LoVo (cell line): ENCODE measurements at places on chromosomes 4 and X.
A peak's percentile ranks its signal among the peaks of the same experiment; 100 is the strongest.

DNA sequence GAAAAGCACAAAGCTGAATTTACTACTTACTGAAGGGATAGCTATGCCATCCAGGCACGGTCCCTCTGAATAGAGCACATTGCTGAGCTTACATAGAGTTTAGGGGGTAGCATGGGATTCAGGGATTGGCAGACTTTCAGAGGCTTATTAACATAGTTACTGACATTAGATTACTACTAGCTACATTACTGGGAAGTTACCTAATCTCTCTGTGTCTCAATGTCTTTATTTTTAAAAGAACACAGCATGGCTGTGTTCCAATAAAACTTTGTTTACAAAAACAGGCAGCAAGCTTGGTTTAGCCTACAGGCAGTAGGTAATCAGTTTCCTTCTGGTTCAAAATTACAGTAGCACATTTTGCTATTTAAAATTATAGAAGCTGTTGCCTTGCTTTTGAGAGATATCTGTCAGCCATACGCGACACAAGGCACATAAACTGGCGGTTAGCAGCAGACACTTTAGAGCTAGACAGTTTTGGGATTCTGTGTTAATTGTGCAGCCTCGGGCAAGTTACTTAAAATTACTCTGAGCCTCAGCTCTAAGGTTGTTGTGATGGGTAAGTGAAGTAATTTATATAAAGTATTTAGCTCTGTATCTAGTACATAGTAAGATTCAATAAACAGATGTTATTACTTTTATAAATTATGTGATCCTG is 6.9 kb downstream of the KLHL8 start:
- no peak for DNase-seq

- DNase-seq, result no peak
Measured at GRCh38 chr4:134787315-134787714, 585.7 kb upstream of the PABPC4L start.

GRCh38 chrX:36087366-36087765 is 167.8 kb downstream of the CFAP47 start:
- DNase-seq, result no peak

DNA sequence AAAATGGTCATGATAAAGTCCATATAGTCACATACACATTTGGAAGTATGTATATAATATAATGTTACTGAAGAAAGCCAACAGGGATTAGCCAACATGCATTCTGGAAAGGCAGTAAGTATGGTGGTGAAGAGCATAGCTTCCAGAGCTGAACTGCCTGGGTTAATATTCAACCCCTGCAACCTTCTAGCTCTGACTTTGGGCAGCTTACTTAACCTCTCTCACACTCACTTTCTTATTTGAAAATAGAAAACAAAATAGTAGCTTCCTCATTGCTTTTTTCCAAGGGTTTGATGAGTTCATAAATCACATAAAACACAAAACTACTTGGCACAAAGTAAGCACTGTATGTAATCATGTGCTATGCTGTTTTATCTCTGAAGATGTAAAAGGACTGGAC is 216.4 kb downstream of the CHIC2 start:
- DNase-seq, result no peak

GRCh38 chr4:6560416-6561172 is 14.4 kb upstream of the MAN2B2 start:
- DNase-seq, result no peak

DNA sequence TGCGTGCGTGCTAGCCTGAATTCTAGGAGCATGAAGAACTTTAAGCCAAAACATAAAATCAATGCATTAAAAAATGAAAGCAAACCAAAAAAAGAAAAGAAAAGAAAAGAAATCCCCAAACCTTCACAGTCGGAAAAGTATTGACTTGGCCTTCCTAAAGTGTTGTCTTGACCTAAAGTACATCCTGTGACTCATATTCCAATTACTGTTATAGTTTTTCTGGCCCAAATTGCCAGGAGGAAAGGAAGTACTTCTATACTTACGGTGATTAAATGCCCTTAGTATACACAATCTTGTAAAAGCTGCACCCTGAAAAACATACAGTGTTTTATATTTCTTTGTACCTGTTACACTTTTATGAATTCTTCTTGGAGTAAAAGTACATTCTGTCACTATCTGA is 512.8 kb downstream of the ANKRD50 start:
- DNase-seq, result peak; percentile 54

DNA sequence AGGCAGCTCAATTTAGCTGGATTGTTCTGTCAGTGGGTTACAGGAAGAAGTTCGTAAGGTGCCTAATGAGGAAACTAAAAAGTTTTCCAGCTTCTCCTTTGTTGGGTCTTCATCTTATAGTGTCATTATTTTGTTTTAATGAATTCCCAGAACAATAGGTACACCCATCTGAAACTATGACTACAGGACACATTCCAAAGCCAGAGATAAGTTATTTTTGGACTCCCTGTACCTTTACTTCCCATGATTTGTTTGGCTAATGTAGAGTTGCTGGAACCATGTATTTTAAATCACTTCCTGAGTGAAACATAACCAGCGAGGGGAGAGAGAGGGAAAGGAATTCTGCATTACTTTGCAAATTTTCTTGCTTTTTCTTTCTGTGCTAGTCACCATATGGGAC is 114.0 kb downstream of the CLCN5 start:
- DNase-seq, result no peak

DNA sequence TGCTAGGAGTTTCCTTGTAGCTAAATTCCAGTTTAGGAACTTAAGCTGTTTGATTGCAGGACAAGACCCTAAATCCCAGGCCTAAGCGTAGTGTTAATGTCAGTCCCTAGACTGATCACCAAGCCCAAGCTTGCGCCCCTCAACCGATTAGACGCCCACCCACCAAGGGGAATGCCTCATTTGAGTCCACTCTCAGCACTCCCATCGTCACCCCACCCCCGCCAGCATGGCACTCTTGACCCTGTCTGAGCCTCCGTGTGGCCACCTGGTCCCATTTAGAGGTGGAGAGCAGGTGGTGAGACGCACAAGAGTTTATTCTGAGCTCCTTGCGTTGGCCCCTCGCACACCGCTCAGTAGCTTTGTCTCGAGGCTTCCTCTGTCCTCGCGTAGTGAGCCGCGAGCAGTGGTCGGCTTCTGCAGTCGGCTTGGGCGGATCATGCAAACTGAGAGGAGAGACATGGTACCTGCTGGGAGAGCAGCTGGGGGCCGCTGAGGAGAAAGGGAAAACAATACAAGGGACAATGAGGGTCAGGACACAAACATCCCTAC is 48.5 kb upstream of the ZNF157 start:
- no peak for DNase-seq

DNA sequence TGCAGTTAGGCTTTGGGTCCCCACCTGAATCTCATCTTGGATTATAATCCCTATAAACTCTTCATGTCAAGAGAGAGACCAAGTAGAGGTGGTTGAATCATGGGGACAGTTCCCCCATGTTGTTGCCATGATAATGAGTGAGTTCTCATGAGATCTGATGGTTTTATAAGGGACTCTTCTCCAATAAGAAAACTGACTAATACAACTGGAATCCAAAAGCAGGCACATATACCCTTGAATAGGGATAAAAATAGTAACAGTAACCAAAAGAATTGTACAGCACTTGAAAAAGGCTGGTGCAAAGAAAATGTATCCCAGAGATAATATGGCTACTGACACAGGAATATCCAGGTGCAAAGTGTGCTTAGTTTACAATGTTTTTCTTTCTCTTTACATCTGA is 351.5 kb upstream of the MAD2L1 start:
- DNase-seq, result no peak

DNA sequence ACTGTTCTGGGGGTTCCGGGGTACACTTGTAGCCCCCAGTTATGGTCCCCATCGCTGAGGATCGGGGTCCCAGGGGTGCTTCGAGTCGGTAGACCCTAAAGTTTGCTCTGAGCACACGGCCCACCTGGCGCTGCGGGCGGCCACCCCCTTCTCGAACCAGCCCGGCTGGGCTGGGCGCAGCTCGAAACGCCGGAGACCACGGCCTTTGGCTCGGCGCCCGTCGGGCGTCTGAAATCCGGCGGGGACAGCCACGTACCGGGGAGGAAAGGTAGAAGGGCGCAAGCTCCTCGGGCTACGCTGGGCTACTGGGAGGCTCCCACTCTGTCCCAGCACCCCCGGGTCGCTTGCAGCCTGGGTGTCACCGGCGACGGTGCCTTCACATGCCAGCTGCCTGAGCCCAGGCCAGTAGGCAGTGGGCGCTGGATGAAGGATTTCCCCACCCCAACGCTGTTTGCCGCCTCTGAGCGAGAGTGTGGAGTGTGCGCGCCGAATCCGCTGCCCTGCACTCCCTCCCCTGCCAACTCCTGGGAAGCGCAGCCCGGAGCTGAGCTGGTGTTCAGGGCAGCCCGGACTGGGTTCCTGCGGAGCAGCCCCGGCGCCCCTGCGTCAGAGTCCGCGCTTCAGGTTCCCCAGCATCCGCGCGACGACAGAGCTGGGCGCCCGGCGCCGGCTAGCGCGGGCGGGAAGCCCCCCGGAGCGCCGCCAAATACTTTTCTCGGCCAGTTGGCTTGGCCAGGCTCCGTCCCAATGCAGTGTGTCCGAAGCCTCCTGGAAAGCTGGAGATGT is 637 bp downstream of the MAMLD1 start:
- DNase-seq, result peak; percentile 5

GRCh38 chr4:38668203-38668971 is 4.4 kb downstream of the KLF3 start:
- no peak for DNase-seq

- no peak for DNase-seq
Measured at GRCh38 chr4:174707051-174707676, 121.9 kb downstream of the GLRA3 start.

- DNase-seq, result no peak
Measured at GRCh38 chrX:16113978-16114565, 9.3 kb upstream of the GRPR start.

DNA sequence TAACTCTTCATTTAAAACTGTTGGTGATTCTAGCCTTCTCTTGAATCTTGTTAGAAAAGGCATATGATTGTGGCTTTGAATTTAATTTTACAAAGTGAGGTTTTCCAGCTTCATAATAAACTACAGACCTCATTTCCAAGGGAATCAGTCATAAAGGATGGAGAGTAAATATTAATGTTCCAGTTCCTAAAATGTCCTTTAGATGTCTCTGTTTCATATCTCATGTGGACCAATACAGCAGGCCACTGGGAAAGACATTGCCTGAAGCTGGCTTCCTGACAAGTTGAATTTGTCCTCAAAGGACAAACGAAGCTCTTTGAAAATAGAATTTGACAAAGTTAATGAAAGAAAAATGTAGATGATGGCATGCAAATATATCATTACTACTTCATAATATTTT is 125.4 kb downstream of the ZNF330 start:
- peak; percentile 50 for DNase-seq

GRCh38 chr4:163679189-163679588 is 184.7 kb downstream of the TMA16 start:
- DNase-seq, result peak; percentile 11

DNA sequence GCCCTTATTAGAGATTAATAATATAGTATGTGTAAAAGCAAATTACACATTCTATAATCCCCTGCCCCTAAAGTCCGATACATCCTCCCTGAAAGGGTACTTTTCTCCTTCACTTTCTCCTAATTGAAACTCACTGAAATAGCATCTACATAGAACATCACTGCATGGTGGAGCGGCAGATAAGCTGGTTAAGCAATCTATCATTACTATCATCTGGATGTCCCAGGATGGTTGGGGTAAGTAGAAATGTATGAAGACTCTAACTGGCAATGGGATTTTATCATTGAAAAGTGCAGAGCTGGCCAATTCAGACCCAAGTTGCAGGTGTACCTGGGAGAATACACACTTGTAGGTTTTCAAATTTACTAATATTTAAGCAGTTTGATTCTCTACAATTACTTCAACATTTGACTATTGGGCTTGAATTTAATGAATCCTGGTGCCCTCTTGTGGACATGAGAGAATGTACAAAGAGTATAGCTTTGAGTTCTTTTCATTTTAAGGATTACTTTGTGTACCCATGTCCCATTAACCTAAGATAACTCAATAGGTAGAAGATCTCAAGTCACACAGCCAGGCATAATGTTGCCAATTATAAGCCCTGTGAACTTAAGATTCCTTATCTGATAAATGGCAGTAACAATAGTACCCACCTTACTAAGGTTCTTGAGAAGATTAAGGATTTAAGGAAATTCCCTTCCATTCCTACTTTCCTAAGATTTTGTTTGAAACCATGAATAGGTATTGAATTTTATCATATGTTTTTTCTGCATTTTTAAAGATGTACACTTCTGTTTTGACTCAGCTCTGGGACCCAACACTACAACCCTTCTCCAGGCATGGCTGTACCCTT is 69.8 kb downstream of the SHROOM3 start:
- peak; percentile 65 for DNase-seq

DNA sequence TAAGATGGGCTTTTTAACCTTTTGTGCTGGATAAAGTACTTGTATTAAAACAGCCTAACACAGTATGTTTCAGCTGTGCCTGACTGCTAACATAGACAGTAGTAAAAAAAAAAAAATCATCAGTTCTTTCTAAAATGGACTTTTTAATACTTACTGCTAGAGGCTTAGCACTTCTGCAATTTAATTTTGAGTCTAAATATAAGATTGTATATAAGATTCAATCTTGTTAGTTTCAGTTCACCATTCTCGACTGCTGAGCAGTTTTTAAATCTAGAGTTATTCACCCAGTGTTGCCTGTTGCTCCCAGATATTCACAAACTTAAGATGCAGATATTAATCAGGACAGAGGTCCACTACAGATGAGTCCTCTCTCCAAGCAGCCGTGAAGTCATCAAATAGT is 6.8 kb downstream of the PLA2G12A start:
- no peak for DNase-seq

- DNase-seq, result no peak
Measured at GRCh38 chr4:6551660-6552059, 23.3 kb upstream of the MAN2B2 start.

- DNase-seq, result peak; percentile 12
Measured at GRCh38 chr4:155854582-155855226, 11.4 kb downstream of the ASIC5 start.

GRCh38 chrX:10233173-10233572 is 76.4 kb downstream of the CLCN4 start:
- no peak for DNase-seq

DNA sequence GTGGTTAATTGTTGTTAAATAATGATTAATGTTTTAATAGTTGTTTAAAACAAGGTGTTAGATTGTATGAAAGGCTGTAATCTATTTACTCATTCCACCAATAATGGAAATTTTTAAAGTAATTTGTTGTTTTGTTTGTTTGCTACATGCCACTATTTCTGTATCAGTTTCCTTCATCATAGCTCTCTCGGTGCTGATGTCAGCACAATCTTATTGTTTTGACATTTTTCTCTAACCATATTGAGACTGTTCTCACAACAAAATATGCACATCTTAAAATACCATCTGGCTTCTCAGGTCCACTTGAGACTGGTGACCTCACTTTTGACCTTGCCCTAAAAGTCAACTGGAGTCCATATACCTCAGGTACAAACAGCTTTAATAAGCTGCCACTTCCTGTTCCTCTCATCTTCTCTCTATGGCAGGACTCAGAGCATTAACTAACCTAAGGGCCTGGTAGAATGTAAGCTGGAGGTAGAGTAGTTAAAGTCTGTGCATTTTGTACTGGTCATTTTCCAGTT is 1.0 kb upstream of the GUCY1B1 start:
- no peak for DNase-seq
